ENCODE measurements at places on chromosomes 7 and 10. TPM values are rescaled to one million over a fixed set of nuclear protein-coding genes. Genes with fewer than 3 reads are reported as not detected.

GRCh38 chr7:147859486-147859885 is 731.1 kb upstream of the C7orf33 start:
- no peaks in the 10 kb centered on the region for H3K36me3 ChIP-seq
- DNase-seq: no peak
- no peaks in the 10 kb centered on the region for H3K4me1 ChIP-seq
- no peak overlapping the region for H3K27ac ChIP-seq
- H3K4me3 ChIP-seq: no peak overlapping the region

Gene EIF3B
- total RNA-seq: 99.6 TPM

GRCh38 chr10:53808677-53809372 is 992.2 kb downstream of the PCDH15 start:
- no peaks in the 10 kb centered on the region for H3K27me3 ChIP-seq
- no peak overlapping the region for H3K27ac ChIP-seq
- no peaks in the 10 kb centered on the region for H3K36me3 ChIP-seq
- H3K4me3 ChIP-seq: no peak overlapping the region
- DNase-seq: no peak

- H3K27me3 ChIP-seq: no peaks in the 10 kb centered on the region
- DNase-seq: no peak
- H3K4me3 ChIP-seq: no peak overlapping the region
- no peaks in the 10 kb centered on the region for H3K4me1 ChIP-seq
- no peak overlapping the region for H3K27ac ChIP-seq
These were observed 950.7 kb upstream of the PHF14 start for GRCh38 chr7:10022957-10023356.

DNA sequence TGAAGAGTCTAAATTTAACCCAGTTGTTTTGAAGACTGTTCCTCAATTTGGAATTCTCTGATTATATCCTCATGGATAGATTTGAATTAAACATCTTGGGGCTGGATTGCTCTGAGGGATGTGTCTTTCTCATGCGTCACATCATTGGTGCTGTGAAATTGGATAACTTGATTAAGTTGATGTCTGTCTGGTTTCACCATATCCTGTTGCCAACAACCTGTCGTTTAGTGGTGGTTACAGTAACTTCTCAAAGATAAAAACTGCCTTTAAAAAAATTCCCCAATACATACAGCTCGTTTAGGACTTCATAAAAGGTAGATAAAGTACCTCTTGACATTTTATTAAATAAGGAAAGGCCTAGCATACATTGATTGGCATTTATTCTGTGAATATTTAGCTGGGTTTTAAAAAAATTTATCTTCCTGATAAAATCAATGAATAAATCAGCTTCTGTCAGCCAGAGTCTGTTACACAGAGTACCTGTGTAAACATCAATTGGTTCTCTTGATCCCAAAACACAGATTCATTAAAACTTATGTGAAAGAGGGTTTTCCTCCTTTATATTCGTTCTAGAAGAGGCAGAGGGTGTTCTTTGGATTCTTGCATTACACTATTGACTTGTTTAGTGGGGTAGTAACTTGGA is 10.5 kb downstream of the CRCP start:
- H3K4me3 ChIP-seq: no peak overlapping the region
- peaks cover 29% of the 10 kb centered on the region for H3K4me1 ChIP-seq
- no peak for DNase-seq

GRCh38 chr7:77975672-77976480 is 177.3 kb downstream of the PHTF2 start:
- no peak for DNase-seq
- no peak overlapping the region for H3K4me3 ChIP-seq
- H3K4me1 ChIP-seq: no peaks in the 10 kb centered on the region
- no peaks in the 10 kb centered on the region for H3K27me3 ChIP-seq
- H3K27ac ChIP-seq: no peak overlapping the region

GRCh38 chr7:42090806-42091205 is 146.2 kb downstream of the GLI3 start:
- no peak overlapping the region for H3K4me3 ChIP-seq
- H3K36me3 ChIP-seq: no peaks in the 10 kb centered on the region
- H3K27ac ChIP-seq: no peak overlapping the region

Gene DNAH11
- 25.3 TPM for total RNA-seq

- peak; percentile 30 for DNase-seq
- H3K4me3 ChIP-seq: no peak overlapping the region
- H3K4me1 ChIP-seq: peaks cover 25% of the 10 kb centered on the region
These were observed 139.0 kb upstream of the MKLN1 start for GRCh38 chr7:131188367-131189339.

Gene LAMB1
- total RNA-seq: 64.7 TPM

Data from adrenal gland (tissue), 19 donors.